ENCODE measurements at places on chromosomes 5 and 9.

GRCh38 chr5:54721951-54722654 lies 204.5 kb downstream of the SNX18 start:
- peak; percentile 55 for DNase-seq

DNA sequence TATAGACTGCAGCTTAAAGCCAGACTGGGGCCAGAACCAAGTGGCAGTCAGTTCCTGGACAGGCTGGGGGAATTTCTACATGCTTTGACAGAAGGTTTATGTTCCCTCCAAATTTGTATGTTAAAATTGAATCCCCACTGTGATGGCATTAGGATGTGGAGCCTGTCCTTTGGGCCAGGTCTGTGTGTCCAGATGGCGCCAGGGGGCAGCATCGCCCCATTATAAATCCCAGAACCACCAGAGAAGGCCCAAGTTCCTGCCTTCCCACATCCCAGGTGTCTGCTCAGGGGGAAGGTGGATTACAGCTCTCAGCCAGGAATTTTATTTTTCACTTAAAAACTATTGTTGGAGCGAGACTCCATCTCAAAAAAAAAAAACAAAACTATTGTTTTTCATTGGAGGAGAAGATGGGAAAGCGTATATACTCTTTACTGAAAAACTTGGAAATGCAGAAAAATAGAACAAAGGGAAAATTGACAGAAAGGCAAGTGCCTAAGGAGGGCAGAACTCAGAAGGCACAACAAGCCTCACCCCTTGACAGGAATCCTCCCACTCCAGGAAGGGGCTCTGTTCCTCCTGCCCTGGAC lies 5.0 kb downstream of the IL3 start:
- DNase-seq = no peak

GRCh38 chr9:114015607-114016006 lies 62.5 kb downstream of the AMBP start:
- DNase-seq = peak; percentile 60

DNA sequence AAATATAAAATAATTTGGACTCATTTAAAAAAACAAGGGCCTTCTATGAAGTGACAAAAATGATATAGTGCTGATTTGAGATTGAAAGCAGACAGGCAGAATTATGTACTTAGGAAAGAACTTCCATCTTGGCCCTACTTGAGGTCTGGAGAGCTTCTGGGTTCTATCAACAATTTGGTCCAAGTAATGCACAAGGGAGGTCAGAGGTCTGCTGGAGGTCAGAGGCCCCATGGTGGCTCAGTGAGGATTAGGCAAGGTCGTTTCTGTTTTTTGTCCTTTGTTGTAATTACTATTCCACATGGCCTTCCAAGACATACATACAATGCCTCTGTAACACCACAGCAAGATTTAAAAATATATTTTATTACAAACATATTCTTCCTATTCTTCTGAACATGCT lies 37.2 kb downstream of the NUDT12 start:
- DNase-seq = no peak

DNA sequence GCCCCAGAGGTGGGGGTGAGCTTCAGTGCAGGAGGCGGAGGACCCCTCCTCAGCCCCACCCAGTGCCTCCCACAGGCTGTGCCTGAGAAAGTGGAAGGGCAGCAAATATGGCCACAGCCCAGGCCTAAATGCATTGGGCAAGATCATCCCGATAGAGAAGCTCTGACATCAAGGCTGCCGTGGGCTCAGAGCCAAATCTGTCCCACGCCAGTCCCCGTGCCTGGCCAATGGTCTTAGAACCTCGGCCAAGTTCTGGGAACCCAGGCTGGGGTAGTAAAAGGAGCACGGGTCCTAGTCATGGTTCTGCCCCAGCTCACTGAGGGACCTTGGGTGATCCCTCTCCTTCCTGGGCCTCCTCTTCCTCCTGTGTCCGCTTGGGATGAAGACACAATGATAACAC lies 27.7 kb upstream of the TNIP1 start:
- DNase-seq = no peak

DNA sequence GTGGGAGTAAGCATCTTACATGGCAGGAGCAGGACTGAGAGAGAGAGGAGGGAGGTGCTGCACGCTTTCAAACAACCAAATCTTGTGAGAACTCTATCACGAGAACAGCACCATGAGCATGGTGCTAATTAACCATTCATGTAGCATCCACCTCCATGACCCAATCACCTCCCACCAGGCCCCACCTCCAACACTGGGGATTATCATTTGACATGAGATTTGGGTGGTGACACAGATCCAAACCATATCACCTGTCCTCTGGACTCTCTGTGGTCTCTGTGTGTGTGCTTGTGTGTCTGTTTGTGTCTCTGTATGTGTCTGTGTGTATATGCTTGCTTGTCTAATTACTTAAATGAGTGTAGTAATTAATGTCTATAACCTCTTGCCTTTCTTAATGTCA lies 31.1 kb downstream of the SEC61B start:
- no peak for DNase-seq

DNA sequence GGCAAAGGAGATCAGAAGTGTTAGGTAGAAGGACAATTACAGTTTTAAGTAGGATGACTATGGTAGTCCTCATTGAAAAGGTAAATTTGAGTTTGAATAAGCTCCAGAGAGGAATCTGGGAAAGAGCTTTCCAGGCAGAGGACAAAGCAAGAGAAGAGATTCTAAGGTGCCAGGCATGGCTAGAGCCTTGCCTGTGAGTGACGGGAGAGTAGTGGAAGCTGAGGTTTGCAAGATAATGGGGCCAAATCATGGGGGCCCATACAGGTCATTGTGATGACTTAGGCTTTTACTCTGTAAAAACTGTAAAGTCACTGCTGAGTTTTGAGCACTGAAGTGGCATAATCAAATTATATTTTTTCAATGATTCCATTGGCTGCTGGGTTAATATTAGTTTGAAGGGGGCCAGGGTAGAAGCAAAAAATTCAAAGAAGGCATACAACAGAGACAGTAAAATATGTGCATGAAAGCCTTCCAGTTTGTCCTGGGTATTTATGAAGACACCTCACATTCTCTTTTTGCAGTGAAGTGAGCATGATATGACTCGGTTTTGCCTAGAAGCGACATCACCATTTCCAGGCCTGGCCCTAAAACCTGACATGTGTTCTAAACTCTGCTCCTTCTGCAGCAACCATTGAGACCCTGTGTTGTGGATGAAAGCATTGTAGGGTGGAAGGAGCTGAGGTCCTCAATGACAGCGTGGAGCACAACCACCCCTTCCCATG lies 279.8 kb upstream of the TNC start:
- no peak for DNase-seq

- DNase-seq = no peak
Observed at GRCh38 chr5:72210888-72211678, 103.8 kb downstream of the MAP1B start.

DNA sequence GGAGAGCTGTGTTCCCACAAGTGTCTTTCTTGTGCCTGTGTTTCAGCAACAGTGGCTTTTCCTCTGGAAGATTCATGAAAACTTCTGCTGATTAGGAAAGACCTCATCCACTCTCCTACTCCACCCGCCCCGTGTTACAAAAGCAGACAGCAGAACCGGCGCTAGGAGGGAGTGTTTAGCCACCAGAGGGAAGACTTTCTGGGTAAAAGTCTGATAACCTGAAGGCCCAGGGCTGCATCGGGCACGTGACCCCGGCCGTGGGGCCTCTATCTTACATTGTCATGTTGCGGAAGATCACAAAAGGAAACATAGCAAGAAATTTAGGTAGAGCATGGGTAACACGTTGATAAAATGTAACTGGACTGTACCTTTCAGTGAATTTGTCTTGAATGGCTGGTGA lies 32.0 kb upstream of the DMRT2 start:
- DNase-seq = no peak

GRCh38 chr9:101324245-101324804 lies 60.5 kb downstream of the BAAT start:
- DNase-seq = no peak

DNA sequence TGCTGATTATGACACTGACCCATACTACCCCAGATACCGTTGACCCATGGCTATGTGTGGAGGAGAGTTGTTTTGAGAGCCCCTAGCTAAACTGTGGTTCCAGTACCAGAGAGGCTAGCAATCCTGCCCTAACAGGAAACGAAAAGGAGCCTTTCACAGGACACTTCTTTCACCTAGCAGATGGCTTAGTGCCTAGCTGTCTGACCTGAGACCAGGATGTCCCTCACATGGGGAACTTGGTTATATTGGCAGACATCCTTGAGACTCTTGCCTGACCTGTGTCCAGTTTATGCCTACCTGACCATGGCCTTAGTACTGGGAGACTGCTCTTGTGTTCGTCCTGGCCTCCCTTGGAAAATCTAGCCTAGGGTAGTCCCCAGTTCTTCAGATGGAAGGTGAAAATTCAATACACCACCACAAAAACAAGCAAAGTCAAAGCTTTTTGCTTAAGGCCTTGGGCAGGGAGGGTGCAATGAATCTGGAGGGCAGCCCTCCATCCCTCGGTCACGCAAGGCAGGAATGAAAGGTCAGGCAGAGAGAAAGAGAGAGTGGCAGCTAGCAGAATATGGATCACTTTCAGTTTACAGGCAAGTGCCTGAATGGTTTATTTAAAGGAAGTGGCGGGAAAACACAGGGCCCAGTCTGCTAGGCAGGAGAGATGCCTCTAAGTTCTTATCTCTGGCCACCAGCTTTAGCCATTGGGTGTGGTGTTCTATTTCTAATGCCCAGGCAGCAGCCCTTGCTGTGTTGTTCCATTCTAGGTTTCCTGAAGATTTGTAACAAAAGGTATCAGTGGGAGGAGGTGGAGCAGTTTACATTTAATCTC lies 16.4 kb upstream of the ZNF474 start:
- no peak for DNase-seq

DNA sequence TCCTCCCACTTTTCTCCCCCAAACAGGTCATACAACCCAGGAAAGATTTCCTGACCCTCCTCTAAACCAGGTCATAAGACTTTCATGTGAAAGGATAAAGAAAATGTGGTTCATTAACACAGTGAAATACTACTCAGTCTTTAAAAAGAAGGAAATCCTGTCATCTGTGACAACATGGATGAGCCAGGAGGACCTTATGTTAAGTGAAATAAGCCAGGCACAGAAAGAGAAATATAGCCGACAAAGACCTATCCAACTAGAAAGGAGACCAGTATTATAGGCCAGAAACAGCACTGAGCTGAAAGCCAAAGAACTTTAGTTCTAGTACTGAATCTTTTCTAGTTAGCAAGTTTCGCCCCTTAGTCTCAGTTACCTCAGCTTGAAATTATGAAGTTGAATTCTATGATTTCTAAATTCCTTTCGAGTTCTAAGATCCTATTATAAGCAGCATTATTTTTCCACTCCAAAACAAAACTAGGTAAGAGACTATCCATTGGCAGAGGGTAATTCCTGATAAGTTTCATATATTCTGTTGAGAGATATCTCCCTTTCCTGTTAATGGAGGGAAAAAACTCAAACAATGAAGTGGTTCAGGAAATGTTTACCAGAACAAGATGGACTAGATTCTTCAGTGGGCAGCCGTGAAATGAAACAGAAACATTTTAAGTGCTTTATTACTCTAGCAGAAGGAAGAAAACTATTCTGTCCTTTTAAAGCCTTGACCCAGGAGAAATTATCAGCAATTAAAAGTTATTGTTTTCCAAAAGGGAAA lies 42.5 kb downstream of the GNA14 start:
- DNase-seq = no peak

DNA sequence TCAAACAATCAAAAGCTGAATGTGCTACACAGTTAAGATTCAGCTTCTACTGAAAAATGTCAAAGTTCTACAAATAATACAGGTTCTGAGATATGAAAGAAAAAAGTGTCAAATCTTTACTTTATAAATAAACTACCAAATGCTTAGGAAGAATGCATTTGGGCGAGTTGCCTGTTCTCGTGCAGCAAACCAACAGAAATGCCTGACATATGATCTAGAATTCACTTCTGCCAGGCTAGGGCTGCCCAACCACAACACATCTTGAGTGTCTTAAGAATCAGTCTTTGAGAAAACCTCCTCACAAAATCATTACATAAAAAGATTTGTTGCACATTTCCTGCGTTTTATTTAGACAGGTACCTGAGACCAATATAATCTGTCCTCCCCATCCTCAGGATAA lies 42.2 kb downstream of the ANKH start:
- no peak for DNase-seq

GRCh38 chr9:95815961-95816360 lies 59.5 kb upstream of the ERCC6L2 start:
- DNase-seq = no peak

DNA sequence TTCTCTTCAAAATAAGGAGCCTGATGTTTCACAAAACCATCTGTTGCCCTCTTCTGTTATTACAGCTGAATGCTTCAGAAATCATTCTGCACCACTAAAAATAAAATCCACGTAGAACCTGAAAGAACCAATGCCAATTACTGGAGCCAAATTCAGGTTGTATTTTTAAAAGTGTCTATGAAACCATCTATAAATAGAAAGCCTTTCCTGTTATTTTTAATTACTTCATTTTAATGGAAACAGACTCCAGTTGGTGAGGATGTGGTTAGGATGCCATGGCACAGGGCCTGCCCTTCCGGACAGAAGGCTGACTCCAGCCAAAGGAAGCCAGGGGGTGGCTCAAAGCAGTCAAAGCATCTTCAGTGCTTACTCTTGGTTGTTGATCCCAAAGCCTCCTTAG lies 119.8 kb downstream of the TENT4A start:
- no peak for DNase-seq

DNA sequence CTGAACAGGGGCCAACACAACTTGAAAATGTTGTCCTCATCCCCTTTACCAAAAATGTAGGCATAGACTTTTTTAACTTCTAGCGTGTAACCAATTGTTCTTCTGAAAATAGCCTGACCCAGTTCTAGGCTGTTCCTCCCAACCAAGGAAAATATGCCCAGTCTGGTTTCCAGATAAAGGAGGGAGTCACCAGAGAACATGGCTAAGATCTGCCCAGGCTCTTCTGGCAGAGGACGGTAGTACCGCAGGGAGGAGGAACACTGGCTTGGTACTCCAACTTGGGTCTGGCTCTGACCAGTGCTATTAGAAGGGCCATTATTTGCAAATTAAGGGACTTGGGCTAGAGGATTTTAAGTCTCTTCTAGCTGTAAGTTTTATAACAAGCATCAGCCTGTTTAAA lies 63.1 kb downstream of the GRAMD2B start:
- DNase-seq = no peak

- DNase-seq = peak; percentile 47
Observed at GRCh38 chr5:68729678-68730077, 364.1 kb upstream of the SLC30A5 start.

GRCh38 chr9:106929471-106930177 lies 66.7 kb downstream of the ZNF462 start:
- DNase-seq = no peak

DNA sequence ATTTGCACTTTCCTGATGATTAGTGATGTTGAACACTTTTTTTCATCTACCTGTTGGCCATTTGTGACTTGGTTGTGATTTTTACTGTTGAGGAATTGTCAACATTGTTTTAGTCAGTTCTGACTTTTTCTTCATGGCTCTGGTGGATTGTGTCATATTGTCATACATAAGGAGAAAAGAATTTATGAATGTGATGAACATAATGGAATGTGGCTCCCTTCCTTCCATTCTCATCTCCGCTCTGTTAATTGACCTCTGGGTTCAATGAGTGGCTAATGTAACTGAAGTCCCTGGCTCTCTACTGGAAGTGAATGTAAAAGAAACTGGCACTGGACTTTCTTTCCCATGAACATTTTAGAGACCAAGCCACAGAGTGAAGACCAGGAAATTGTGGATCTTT lies 49.2 kb downstream of the KIAA1958 start:
- no peak for DNase-seq

GRCh38 chr5:31300501-31300900 lies 107.0 kb downstream of the CDH6 start:
- no peak for DNase-seq

- DNase-seq = peak; percentile 47
Observed at GRCh38 chr9:38306899-38307298, 85.6 kb upstream of the ALDH1B1 start.
